ENCODE measurements at places on chromosomes 2 and 18. TPM values are rescaled to one million over a fixed set of nuclear protein-coding genes. Genes with fewer than 3 reads are reported as not detected.

Gene DAW1
- total RNA-seq, result 0.16 TPM

Gene CFAP65
- under 0.01 TPM for total RNA-seq

Gene GLB1L
- 18.6 TPM for total RNA-seq

Gene GATA6
- 3.5 TPM for total RNA-seq

Gene MDH1B
- 3.2 TPM for total RNA-seq

Gene GCFC2
- 3.6 TPM for total RNA-seq

Gene NETO1
- not detected for total RNA-seq

Gene CRYGD
- not detected for total RNA-seq

Gene ATP8B1
- 10.6 TPM for total RNA-seq

Gene KLHL30
- total RNA-seq, result 0.09 TPM

Gene ACVR1C
- 0.43 TPM for total RNA-seq

Gene C2orf15
- total RNA-seq, result not detected

Gene TGFBRAP1
- 11.4 TPM for total RNA-seq

Gene MYCN
- total RNA-seq, result not detected

Gene IL1B
- 0.63 TPM for total RNA-seq

Gene UGP2
- total RNA-seq, result 78.3 TPM

Gene FSIP2
- total RNA-seq, result under 0.01 TPM

Gene GCG
- not detected for total RNA-seq

Gene GAD1
- total RNA-seq, result 0.09 TPM

Gene TMEM198
- 1.3 TPM for total RNA-seq

Gene TCF23
- not detected for total RNA-seq

Gene PRSS56
- total RNA-seq, result not detected

Gene SEPTIN10
- total RNA-seq, result 101 TPM

Gene CNTNAP5
- total RNA-seq, result not detected
